B cell (primary cell): ENCODE measurements at places on chromosomes 7 and 10. TPM values are rescaled to one million over a fixed set of nuclear protein-coding genes. Genes with fewer than 3 reads are reported as not detected.

The SVOPL gene
- not detected in 2 replicates for polyA plus RNA-seq

The GFRA1 gene
- not detected in 2 replicates for polyA plus RNA-seq

The LRRN3 gene
- 0.03 and 0.19 TPM in 2 replicates for polyA plus RNA-seq

The ZNF117 gene
- polyA plus RNA-seq: 5.2 TPM in 2 replicates

The NODAL gene
- polyA plus RNA-seq: 0.06 and 0.07 TPM in 2 replicates

The PRRT4 gene
- polyA plus RNA-seq: 0.04 TPM in 1 of 2 replicates, not detected in the other

The CDC14C gene
- polyA plus RNA-seq: not detected in 2 replicates

The CXCL12 gene
- not detected in 2 replicates for polyA plus RNA-seq

The COL1A2 gene
- 0.23 and 0.46 TPM in 2 replicates for polyA plus RNA-seq

The CPN1 gene
- not detected in 2 replicates for polyA plus RNA-seq

The EBF3 gene
- not detected in 2 replicates for polyA plus RNA-seq

The STRIP2 gene
- 0.09 and 0.21 TPM in 2 replicates for polyA plus RNA-seq

The PLXDC2 gene
- polyA plus RNA-seq: 0.07 and 0.17 TPM in 2 replicates

The NEUROG3 gene
- polyA plus RNA-seq: 0.09 TPM in 1 of 2 replicates, not detected in the other

The VWDE gene
- 0.03 TPM in 1 of 2 replicates, not detected in the other for polyA plus RNA-seq

The FBXO24 gene
- polyA plus RNA-seq: 1.2 and 1.8 TPM in 2 replicates

The MTURN gene
- polyA plus RNA-seq: 4.5 and 14.2 TPM in 2 replicates

The DGKB gene
- not detected in 2 replicates for polyA plus RNA-seq

The CALML5 gene
- polyA plus RNA-seq: not detected in 2 replicates

The PAX4 gene
- not detected in 2 replicates for polyA plus RNA-seq

The TMEM106B gene
- 6.8 and 8.4 TPM in 2 replicates for polyA plus RNA-seq

The PRSS37 gene
- polyA plus RNA-seq: not detected in 2 replicates

The ADAM22 gene
- 0.23 and 0.30 TPM in 2 replicates for polyA plus RNA-seq

The GNAT3 gene
- not detected in 2 replicates for polyA plus RNA-seq

The NUPR2 gene
- polyA plus RNA-seq: not detected in 2 replicates

The ATE1 gene
- polyA plus RNA-seq: 6.4 and 8.2 TPM in 2 replicates

The HTRA1 gene
- polyA plus RNA-seq: not detected in 2 replicates

The SPAG6 gene
- 0.17 TPM in 1 of 2 replicates, not detected in the other for polyA plus RNA-seq
